Thymus (tissue), 14 donors: ENCODE measurements at places on chromosomes 2 and 18. TPM values are rescaled to one million over a fixed set of nuclear protein-coding genes. Genes with fewer than 3 reads are reported as not detected.
A peak's percentile ranks its signal among the peaks of the same experiment; 100 is the strongest.

Gene MAB21L4
- 1.1 TPM for total RNA-seq

Gene FAM110C
- total RNA-seq, result 0.05 TPM

- H3K27me3 ChIP-seq, result no peaks in the 10 kb centered on the region
- no peaks in the 10 kb centered on the region for H3K36me3 ChIP-seq
- H3K4me1 ChIP-seq, result no peaks in the 10 kb centered on the region
Measured at GRCh38 chr18:58241877-58242276, 197.9 kb downstream of the NEDD4L start.

- no peaks in the 10 kb centered on the region for H3K27me3 ChIP-seq
- no peak overlapping the region for H3K4me3 ChIP-seq
- DNase-seq, result no peak
- H3K4me1 ChIP-seq, result no peaks in the 10 kb centered on the region
- H3K36me3 ChIP-seq, result no peaks in the 10 kb centered on the region
- no peak overlapping the region for H3K27ac ChIP-seq
Measured at GRCh38 chr2:127398239-127398590, 10.4 kb upstream of the MAP3K2 start.

DNA sequence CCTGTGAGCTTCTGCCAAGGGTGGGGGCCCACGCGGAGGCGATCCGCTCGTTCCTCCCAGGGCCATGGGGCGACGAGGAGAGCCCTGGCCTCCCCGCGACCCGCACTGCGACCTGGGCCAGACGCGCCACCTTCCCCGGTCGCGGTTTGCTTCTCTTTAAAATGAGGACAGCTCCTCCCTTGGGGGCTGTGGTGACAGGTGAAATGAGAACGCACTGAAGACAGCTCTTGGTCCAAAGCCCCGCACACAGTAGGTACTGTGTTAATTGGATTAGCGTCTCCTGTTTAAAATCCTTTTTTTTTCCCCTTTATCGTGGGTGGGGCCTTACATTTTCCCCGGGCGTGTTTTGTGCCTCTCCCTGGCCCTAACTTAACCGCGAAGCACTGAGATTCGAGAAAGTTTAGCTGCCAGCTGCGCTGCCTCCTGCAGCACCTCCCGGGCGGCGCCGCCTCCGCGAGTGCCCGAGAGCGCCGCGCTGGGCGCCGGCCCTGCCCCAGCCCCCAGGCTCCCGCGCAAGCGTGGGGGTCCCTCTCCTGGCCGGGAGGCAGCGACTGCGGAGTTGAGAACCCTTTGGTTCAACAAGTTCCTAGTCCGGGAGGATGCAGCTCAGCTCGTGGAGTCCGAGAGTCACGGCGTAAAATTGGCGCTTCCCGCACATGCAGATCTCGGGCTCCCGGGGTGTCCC lies 1.1 kb downstream of the HPCAL1 start:
- no peaks in the 10 kb centered on the region for H3K36me3 ChIP-seq
- H3K27ac ChIP-seq, result no peak overlapping the region
- peaks cover 62% of the 10 kb centered on the region for H3K4me1 ChIP-seq
- H3K4me3 ChIP-seq, result peak overlapping the region; percentile 85

DNA sequence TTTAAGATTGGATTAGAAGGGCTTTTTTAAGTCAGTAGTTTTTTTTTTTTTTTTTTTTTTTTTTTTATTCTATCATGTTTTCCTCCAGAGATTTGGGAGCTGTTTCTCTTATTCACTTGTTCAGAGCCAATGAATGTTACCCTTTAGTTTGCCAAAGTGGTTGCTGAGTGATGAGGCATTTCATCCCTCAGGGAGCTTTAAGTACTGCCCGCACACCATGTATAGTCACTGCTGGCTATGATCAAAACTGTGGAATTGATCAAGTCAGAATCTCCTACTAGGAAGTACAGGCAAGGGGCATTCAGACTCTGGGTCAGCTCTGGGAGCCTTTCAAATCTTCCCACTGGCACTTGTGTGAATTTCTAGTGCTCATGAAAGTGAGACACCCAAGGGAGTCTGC lies 201.6 kb downstream of the IKZF2 start:
- no peaks in the 10 kb centered on the region for H3K36me3 ChIP-seq
- no peak for DNase-seq
- no peaks in the 10 kb centered on the region for H3K4me1 ChIP-seq

Gene CD207
- total RNA-seq, result 0.99 TPM

DNA sequence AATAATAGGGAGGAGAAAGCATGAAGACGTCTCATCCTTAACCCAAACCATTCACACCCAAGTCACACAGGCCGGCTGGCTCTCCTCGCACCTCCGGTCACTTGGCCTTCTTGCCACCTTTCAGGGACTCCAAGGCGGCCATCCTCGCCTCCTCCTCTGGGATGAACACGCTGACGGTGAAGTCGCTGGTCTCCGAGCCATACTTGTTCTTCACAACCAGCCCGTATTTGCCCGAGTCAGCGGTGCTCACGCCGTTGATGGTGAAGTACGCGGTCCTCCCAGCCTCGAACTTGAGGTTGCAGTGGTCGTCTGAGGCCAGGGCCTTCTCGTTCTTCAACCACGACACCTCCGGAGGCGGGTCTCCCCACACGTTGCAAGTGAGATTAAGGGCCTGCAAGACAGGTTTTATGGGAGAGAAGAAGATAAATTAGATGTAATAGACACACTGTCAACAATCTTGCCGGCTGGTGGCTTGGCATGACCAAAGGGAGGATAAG lies 54.3 kb upstream of the LPIN2 start:
- H3K4me1 ChIP-seq, result peaks cover 11% of the 10 kb centered on the region
- H3K4me3 ChIP-seq, result no peak overlapping the region
- no peaks in the 10 kb centered on the region for H3K27me3 ChIP-seq
- DNase-seq, result no peak

GRCh38 chr2:186276909-186277308 lies 209.2 kb upstream of the ZC3H15 start:
- no peaks in the 10 kb centered on the region for H3K36me3 ChIP-seq
- H3K4me1 ChIP-seq, result no peaks in the 10 kb centered on the region
- no peaks in the 10 kb centered on the region for H3K27me3 ChIP-seq
- no peak overlapping the region for H3K27ac ChIP-seq
- DNase-seq, result no peak

- no peak overlapping the region for H3K4me3 ChIP-seq
- no peaks in the 10 kb centered on the region for H3K27me3 ChIP-seq
- H3K4me1 ChIP-seq, result no peaks in the 10 kb centered on the region
- DNase-seq, result no peak
- H3K27ac ChIP-seq, result no peak overlapping the region
Measured at GRCh38 chr2:41000374-41000773, 548.5 kb upstream of the SLC8A1 start.

DNA sequence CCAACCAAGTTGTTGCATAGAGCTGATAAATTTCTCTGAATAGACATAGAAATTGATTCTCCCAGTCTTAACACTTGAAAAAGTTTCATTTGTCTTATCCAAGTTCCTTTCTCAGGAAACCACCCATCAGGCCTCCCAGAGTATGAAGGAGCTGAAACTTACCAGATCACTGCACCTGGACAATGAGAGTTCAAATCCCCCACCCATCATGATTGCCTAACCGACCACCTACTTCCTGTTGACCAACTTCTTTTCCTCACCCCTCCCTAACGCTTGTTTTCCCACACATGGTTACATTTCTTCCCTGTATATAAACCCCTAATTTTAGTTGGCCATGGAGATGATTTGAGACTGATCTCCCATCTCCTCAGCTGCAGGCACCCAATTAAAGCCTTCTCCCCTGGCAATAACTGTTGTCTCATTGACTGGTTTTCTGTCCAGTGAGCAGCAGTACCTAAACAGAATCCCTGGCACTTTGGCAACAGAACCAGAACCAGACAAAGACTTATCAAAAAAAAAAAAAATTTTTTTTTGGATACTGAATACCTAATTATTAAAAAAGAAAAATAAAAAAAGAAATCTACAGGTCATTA lies 103.0 kb downstream of the SPIRE1 start:
- H3K4me1 ChIP-seq, result no peaks in the 10 kb centered on the region
- no peak for DNase-seq
- H3K27me3 ChIP-seq, result no peaks in the 10 kb centered on the region
- no peaks in the 10 kb centered on the region for H3K36me3 ChIP-seq
- no peak overlapping the region for H3K4me3 ChIP-seq

DNA sequence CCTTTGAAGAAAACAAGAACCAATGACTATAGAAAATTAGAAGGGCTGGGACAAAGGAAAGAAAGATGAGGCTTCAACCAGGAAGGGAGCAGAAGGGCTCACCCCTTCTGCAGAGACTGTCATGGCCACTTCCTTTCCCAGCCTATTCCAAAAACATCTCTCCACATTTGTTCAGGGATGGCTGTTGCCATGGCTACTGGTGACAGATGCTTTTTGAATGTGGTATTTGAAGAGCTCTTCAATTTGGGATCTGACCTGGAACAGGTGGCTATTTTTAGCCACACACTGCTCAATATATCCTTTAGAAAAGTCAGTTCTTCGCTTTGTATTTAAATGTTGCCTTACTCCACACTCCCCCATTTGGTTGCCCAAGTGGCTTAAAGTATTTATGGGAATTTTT lies 64.1 kb upstream of the LCLAT1 start:
- no peaks in the 10 kb centered on the region for H3K36me3 ChIP-seq
- no peak overlapping the region for H3K27ac ChIP-seq
- no peak overlapping the region for H3K4me3 ChIP-seq
- no peaks in the 10 kb centered on the region for H3K27me3 ChIP-seq

DNA sequence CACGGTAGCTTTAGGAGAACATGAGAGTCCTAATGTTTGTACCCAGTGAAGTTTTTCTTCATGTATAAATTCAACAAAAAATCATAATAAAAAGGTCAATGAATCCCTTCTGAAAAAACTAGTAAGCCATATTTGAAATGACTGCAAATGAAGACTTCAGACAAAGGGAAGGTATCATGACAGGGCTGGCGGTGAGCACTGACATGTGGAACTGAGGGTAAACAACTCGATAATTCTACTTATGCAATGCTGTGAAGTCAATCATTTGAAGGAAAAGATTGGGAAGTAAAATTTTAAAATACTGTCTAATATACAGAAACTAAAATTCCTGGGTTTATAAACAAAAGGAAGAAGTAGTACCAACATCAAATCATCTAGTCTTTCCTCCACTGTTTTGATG lies 190.2 kb upstream of the COPS8 start:
- H3K36me3 ChIP-seq, result no peaks in the 10 kb centered on the region
- no peaks in the 10 kb centered on the region for H3K4me1 ChIP-seq
- no peaks in the 10 kb centered on the region for H3K27me3 ChIP-seq
- no peak overlapping the region for H3K27ac ChIP-seq
- no peak for DNase-seq

Gene FOXI3
- total RNA-seq, result 0.05 TPM

- H3K4me1 ChIP-seq, result peaks cover 24% of the 10 kb centered on the region
- H3K36me3 ChIP-seq, result no peaks in the 10 kb centered on the region
- H3K4me3 ChIP-seq, result no peak overlapping the region
- no peak overlapping the region for H3K27ac ChIP-seq
- no peaks in the 10 kb centered on the region for H3K27me3 ChIP-seq
Measured at GRCh38 chr2:12170121-12170520, 423.7 kb downstream of the LPIN1 start.

DNA sequence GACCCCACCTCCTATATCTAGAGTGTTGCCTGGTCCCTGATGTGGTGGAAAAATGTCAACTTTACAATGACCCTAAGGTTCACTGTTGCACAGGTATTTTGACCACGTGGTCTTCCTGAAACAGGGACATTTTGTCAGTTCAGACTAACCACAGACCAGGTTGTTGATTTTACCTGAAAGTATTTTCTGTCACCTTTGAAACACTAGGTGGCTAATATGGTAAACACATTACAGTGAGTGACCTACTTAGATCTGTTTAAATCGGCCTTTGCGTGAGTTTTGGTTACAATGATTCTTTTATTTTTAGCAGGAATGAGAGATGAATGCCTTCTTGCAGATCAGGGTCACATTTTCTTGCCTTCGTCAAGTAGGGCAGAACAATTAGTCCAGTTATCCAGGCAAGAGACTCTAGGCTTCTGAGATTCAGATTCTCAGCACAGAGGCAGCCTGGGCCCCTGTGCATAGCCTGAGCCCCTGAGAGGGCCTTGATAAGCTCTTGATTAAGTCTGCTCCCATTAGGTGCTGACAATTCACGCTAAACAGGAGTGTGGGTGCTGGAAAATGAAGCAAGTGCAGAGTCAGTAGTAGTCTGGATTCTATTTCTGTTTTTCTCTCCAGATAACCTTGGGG lies 226.2 kb downstream of the KCNS3 start:
- H3K4me3 ChIP-seq, result no peak overlapping the region
- no peak overlapping the region for H3K27ac ChIP-seq
- H3K27me3 ChIP-seq, result no peaks in the 10 kb centered on the region
- no peaks in the 10 kb centered on the region for H3K4me1 ChIP-seq

DNA sequence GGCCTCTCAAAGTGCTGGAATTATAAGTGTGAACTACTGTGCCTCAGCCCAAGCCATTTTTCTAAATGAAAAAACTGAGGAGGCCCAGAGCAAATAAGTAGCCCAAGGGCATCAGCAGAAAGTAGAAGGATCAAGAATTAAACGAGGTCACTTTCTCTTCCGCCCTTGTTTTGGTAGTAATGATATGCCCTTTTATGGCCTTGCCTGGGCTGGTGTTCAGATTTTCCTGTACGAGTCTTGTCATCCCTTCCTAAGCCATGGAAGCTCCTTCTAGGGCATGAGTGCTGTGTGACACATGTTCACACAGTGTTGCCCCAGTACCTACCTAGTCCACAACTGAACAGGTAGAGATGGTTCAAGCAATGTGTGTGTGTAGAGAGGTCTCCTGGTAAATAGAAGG lies 6.6 kb downstream of the HPCAL1 start:
- no peak overlapping the region for H3K27ac ChIP-seq
- H3K4me1 ChIP-seq, result peaks cover 31% of the 10 kb centered on the region
- H3K4me3 ChIP-seq, result no peak overlapping the region
- peaks cover 8% of the 10 kb centered on the region for H3K27me3 ChIP-seq
- no peak for DNase-seq

Gene OBSL1
- total RNA-seq, result 9.6 TPM

Gene SLC4A5
- 0.85 TPM for total RNA-seq

DNA sequence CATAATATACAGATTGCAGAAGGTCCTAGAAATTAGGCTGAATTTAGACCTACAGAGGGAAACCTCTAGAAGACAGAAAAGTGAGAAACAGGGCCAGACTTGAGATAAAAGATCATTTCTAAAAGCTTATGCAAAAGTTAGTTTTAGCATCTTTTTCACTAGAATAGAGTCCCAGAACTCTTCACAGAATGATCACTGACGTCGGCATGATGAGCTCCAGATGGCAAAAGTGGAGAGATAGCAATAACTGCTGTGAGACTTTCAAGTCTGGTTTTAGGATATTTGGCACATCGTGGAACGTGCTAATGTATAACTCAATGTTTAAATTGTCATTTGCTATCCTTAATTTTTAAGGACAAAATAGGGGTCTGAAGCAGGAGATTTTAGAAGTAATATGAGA lies 1050.7 kb upstream of the CELF4 start:
- H3K36me3 ChIP-seq, result no peaks in the 10 kb centered on the region
- no peak overlapping the region for H3K27ac ChIP-seq
- H3K4me1 ChIP-seq, result no peaks in the 10 kb centered on the region
- H3K27me3 ChIP-seq, result no peaks in the 10 kb centered on the region
- DNase-seq, result no peak

- peaks cover 37% of the 10 kb centered on the region for H3K27me3 ChIP-seq
- no peaks in the 10 kb centered on the region for H3K4me1 ChIP-seq
- DNase-seq, result no peak
- no peaks in the 10 kb centered on the region for H3K36me3 ChIP-seq
Measured at GRCh38 chr18:499776-500631, 497 bp downstream of the COLEC12 start.

Gene WNT10A
- total RNA-seq, result 1.1 TPM

GRCh38 chr2:26584656-26585055 lies 56.5 kb downstream of the CIB4 start:
- no peak for DNase-seq
- H3K36me3 ChIP-seq, result no peaks in the 10 kb centered on the region
- H3K27ac ChIP-seq, result no peak overlapping the region
- no peak overlapping the region for H3K4me3 ChIP-seq
